T-cell (primary cell): ENCODE measurements at places on chromosomes 1 and 21.

GRCh38 chr1:193543259-193543658 is 356.8 kb upstream of the B3GALT2 start:
- DNase-seq = no peak

GRCh38 chr1:91803123-91803522 is 82.8 kb downstream of the TGFBR3 start:
- DNase-seq = no peak

DNA sequence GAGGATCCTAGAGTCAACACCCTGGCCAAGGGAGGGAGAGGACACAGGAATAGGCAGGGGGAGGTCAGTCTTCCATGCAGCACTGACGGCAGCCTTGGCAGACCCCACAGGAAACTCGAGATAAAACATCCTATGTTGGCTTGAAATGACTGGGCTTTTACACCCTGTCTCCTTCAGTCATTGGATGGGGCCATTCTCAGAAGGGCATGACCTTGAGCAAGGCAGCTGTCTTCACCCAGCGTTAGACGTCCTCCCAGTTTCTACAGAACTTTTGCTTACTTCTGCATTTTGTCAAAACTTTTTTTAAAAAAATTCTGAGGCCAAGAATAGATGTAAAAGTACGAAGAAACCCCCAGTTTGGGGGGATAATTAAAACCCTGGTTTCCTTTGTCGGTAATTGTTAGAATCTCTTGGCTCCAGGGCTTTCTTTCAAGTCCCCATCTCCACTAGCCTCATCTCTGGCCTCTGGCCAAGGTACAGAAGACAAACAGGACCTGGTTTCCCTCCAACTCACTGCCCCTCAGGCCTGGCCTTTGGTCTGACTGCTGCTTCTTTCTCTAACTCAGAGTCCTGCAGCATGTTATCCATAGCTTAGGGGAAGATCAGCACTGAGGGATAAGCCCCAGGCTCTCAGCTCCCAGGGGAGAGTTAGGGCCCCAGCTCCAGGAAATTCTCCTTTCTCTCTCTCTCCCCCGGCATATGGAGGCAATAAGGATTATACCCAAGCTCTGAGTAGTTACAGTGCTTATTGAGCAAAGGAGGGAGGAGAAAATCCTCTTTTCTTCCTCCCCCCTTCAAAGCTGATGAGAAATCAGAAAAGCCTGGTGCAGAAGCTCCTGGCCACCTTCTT is 51.6 kb upstream of the KCND3 start:
- DNase-seq = no peak

- DNase-seq = no peak
These were observed 572 bp downstream of the FUCA1 start for GRCh38 chr1:23867542-23867894.

DNA sequence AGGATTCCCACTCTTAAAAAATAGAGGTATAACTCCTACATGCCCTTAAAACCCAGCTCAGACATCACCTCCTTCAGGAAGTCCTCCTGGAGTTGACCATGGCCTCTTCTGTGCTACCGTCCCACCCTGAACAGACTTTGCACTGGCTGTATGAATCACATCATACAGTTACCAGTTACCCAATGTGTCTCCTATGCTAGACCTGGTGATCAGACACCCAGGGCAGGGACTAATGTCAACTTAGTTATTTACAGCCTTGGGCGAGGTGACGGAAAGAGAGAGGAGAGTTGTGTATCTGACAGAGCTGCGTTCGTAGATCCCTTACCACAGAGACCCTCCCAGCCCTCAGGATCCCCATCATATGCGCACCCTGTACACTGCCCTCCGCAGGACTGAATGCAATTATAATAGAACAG is 72.7 kb downstream of the SLC66A1 start:
- no peak for DNase-seq
